ENCODE measurements at places on chromosomes 2 and 18. TPM values are rescaled to one million over a fixed set of nuclear protein-coding genes. Genes with fewer than 3 reads are reported as not detected.
A peak's percentile ranks its signal among the peaks of the same experiment; 100 is the strongest.

The SERPINB12 gene
- total RNA-seq: not detected

DNA sequence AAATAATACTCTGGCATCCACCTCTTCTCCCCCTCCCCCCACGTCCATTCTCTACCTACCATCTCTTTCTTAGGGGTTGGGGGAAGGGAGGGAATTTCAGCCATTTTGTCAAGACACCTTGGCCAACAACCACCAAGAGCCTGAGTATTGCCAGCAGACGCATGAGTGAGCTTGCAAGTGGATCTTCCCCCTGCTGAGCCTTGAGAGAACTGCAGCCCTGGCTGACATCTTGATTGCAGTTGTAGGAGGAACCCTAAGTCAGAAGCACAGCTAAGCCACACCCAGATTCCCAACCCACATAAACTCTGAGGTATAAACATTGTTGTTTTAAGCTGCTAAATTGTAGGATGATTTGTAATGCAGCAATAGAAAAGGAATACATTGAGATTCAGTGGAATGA, 165.6 kb downstream of the TMEFF2 start:
- peak; percentile 47 for DNase-seq

- no peak for DNase-seq
These were observed 24.1 kb downstream of the ADNP2 start for GRCh38 chr18:80133124-80133523.

DNA sequence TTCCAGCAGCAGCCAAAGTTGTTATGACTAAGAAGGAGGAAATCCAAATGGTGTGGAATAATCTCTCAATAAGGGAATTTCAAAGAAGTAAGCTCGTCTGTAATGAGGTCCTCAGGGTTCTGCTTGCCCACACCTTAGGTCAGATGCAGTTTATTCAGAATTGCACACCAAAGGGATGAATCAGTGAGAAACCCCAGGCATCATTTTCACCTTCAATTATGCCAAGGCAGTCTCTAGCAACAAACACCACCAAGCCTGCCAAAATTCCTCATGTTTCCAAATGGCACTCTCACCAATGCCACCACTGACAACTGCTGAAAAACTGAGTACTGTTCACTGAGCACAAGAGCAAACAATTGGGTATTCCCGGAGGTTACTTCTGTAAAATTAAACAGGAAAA, 43.6 kb downstream of the KCNG3 start:
- no peak for DNase-seq

DNA sequence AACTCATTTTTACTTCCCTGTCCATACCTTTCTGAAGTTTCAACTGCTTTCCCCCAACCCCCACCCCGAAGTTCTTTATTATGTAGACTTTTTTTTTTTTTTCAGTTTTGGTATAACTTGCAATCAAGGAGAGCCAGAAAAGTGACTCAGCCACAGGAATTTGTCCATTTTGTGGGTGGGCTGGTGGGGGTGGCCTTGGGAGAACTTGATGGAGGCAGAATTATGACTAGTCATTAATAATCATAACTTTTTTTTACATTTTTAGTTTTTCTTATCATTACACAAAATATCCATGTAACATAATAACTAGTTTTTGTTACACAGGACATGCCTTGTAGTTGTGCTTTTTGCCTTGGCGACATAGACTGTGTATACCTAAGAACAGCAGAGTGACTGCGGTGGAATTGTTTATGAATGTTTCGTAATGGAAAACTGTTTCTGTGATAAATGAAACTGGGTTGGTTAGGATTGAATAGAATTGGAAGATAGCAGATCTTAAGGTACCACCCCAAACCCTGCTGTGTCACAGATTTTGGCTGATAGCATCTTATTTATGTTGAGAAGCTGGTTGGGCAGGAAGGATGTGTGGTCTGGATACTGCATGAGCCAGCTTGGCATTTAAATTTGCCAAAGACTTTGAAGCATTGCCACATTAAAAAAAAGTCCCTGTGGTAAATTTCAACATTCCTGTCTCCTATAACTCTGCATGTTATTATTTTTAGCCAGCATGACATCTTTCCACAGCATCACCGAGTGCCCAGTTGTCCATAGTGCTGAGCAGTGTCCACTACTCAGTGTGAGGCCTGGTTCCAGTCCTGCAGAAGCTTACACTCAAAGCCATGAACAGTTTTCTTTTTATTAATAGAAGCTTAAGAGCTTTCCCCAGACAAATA, 30.7 kb downstream of the LYPD6B start:
- DNase-seq: peak; percentile 52

GRCh38 chr2:25302758-25303375, 38.9 kb downstream of the DNMT3A start:
- DNase-seq: no peak

DNA sequence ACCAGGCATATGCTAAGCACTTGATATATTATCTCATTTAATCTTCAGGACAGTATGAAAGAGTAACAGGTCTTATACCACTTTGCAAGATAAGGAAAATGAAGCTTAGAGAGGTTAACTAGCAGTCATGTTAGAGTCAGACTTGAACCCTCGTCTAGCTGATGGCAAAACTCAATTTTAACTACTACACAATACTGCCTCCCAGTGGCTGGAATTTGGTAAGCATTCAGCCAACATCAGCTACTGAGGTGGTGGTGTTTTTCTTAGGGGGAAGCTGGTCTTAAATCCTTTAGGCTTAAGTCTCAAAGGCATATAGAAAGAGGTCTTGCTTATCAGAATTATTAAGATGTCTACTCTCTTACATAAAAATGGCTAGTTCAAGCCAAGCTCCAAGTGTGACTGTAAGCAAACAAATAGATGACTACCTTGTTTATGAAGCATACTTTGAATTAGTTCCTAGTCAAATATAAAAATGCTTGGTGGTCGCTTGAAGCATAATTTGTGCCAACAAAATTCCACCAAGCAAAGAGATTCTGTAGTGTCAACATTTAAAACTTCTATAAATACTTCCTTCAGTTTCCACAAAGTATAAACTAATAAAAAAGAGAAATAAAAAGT, 325.4 kb upstream of the FIGN start:
- peak; percentile 52 for DNase-seq

The DCDC2C gene
- not detected for total RNA-seq

The LIPG gene
- total RNA-seq: 96.0 TPM

- no peak for DNase-seq
These were observed 5.1 kb upstream of the ASPRV1 start for GRCh38 chr2:69966496-69966895.

DNA sequence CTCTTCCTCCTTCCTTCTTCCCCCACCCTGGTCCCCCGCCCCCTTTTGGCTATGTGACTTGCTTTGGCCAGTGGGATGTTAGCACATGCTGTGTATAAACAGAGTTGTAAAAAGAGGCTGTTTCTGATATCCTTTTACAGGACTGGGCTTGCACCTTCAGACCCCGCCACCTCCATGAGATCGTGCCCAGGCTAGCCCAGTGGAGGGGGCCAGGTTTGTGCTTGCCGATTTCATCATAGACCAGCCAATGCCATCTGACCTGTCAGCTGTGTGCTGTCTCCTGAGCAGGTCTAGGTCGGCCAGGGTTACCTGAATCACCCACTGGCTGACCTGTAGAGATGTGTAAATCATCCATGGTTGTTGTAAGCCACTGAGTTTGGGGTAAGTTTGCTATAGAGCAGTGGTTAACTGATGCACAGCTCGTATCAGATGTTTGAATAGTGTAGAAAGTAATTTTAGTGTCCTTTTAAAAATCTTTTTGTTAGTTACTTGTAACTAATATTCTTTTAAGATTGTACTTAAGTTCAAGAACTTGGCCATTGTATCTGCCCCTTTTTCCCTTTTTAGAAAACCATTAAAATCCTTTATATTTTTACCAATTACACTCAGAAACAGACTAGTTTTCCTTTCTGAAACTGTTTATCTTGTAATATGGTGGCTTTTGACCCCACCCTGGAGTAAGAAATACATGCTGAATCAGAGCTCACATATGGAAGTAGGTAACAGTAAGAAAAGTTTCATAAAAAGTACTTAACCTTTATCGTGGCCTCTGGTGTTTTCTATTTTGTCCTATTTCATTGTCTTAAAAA, 122.0 kb upstream of the MGAT5 start:
- DNase-seq: no peak

The ABCG8 gene
- not detected for total RNA-seq

The B4GALT6 gene
- 0.68 TPM for total RNA-seq

- peak; percentile 64 for DNase-seq
These were observed 91.5 kb upstream of the TMEFF2 start for GRCh38 chr2:192286093-192286701.

GRCh38 chr2:11411244-11411643, 54.7 kb downstream of the E2F6 start:
- no peak for DNase-seq

The ADRA2B gene
- 0.46 TPM for total RNA-seq

- DNase-seq: no peak
These were observed 22.9 kb upstream of the SPP2 start for GRCh38 chr2:234027641-234028040.

DNA sequence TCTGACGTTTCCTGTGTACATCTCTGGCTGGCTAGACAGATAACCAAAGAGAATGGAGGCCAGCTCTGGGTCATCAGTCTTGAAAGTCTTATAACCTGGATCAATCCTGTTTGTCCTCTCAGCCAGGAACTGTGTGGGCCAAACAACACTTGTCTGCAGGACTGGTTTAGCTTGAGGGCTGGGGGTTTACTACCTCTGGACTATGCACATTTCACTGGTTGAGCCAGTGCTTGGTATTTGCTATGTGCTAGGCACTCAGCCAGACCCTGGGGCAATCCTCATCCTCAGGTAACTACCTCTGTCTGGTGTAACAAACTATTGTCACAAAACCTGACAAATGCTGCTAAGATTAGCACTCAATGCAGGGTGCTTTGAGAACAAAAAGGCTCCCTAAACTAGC, 169.7 kb downstream of the HAUS1 start:
- DNase-seq: no peak

- DNase-seq: no peak
These were observed 28.7 kb downstream of the ZSWIM2 start for GRCh38 chr2:186820303-186820702.

DNA sequence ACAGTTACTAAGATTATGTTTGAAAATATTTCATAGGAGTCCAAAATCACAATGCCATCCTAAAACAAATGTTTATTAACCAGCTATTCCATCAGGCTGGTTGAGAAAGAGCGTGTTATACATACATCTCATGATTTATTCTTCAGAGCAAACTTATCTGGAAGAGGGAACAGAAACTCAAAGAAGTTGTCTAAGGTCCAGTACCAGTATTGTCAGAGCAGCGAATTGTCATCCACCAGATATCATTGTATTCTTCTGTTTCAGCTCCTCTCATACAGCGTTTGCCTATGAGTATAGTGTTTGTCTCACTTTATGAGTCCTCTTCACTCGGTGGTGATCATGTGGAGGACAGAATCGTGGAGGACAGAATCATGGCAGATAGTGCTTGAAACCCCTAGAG, 238.2 kb downstream of the OSR1 start:
- no peak for DNase-seq

GRCh38 chr2:176818617-176819016, 394.0 kb upstream of the HNRNPA3 start:
- no peak for DNase-seq

The KCNS3 gene
- 0.05 TPM for total RNA-seq

GRCh38 chr18:77632758-77633157, 383.1 kb downstream of the GALR1 start:
- DNase-seq: no peak

The CRYBA2 gene
- total RNA-seq: not detected

The TUBB8B gene
- total RNA-seq: not detected

DNA sequence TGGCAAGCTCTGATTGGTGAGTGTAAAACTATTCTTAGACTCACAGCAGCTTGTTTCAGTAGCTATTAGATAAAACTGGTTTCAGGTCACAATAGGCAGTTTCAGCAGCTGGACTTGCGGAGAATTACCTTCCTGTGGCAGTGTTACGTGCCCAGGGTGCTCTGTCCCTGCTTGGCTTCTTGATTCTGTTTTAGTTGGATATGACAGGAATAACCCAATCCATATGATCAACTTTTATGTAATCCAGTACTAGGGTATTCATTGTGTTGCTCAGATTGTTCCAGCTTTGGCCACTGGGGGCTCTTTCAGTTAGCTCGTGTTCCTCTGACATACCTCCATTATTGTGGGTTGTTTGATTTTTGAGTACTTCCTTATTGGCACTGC, 43.1 kb downstream of the INPP4A start:
- DNase-seq: peak; percentile 76

GRCh38 chr18:69686861-69687260, 260.8 kb downstream of the CD226 start:
- no peak for DNase-seq
